ENCODE measurements at places on chromosomes 6 and 20. TPM values are rescaled to one million over a fixed set of nuclear protein-coding genes. Genes with fewer than 3 reads are reported as not detected.

- DNase-seq, result no peak
These were observed 107.9 kb upstream of the PREP start for GRCh38 chr6:105510746-105511145.

DNA sequence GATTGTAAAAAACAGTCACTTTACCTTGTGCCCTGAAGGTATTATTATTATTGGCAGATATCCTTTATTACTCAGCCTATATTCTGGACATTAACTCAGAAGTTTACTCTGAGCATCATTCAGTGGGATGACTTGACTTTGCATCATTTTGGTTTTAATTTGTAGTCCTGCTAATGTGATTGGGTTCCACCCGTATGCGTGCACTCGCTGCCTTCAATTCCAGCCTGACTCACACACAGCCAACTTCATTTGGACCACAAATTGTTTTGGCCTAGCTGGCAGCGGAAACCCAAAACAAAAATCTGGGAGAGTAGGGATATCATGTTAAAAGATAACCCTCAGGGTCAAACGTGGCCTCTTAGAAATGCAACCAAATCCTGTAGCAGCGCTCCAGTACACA, 704.4 kb upstream of the SLC35B3 start:
- DNase-seq, result no peak

Gene IP6K3
- 0.31 TPM for total RNA-seq

Gene HNF4A
- total RNA-seq, result not detected

All from sciatic nerve (tissue), 2 donors.